ENCODE measurements at places on chromosomes 1 and 21.

GRCh38 chr1:205043866-205044265 is 854 bp downstream of the CNTN2 start:
- DNase-seq = no peak

- no peak for DNase-seq
Measured at GRCh38 chr1:168947041-168947440, 159.4 kb upstream of the ATP1B1 start.

GRCh38 chr21:42028766-42029425 is 18.7 kb upstream of the ZBTB21 start:
- no peak for DNase-seq

GRCh38 chr1:78177708-78178270 is 132.0 kb downstream of the GIPC2 start:
- DNase-seq = no peak

DNA sequence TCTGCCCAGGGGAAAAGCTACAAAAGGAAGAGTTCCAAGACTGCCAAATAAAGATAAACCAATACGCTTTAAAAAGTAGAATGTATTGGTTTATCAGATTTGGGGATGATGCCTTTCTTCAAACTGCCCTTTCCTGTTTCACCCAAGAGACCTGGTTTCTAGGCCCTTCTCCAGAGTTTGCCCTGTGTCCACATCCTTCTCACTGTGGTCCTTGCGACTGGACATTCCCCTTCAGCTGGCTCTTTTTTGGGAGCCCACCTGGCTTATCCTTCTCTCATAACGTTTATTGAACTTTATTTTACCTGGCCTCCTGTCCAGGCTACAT is 490 bp upstream of the CZIB start:
- DNase-seq = peak; percentile 21

GRCh38 chr1:54312796-54313316 is 93.3 kb downstream of the SSBP3 start:
- no peak for DNase-seq

DNA sequence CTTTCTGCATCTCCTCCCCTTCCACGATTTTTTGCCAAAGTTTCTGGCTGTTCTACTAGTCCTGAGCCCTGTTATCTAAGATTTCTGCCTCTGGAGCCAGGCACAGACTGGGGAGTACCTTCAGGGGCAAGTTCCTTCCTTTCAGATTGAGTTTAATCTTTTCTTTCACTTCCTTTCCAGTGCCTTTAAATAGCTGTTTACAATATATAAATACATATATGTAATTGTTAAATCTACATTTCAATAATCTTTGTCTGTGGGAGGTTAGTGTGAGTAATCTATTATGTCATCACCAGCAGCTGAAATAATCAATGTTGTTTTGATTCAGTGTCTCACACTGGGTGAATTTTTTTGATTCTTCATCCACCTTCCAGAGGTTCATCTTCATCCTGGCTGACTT is 31.8 kb downstream of the DIPK1A start:
- no peak for DNase-seq

Data from RKO (cell line).